ENCODE measurements at places on chromosomes 1 and 21.

DNA sequence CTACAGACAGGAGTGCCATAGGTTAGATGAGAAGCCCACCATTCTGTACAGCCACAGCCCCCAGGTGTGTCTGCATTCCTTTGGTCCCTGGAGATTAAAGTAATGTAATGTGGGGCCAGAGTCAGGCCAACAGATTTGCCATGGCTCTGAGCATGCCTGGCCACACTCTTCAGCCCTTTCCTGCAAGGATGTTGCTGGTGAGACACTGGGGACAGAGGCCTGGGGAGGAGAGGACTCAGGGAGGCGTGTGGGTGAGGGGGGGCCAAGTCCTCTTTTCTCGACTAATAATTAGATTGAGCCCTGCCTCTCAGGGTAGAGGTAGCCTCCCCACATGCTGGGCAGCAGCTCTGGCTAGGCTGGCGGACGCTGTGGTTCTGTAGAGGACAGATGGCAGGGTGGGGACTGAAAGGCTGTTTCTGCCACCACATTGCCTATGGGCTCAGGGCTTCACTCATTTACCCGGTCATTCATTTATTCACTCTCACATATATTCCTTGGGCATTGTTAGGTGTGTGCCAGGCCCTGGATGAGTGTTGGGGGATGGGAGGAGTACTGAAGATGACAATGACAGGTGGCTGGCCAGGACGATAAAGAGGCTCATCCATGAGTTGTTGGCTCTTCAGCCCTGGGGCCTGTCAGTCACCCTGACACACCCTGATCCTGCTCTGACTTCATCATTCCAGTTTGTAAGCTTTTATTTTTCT is 7.1 kb upstream of the PRCC start:
- DNase-seq = no peak

- DNase-seq = no peak
Measured at GRCh38 chr1:157478030-157478429, 74.3 kb downstream of the FCRL5 start.

DNA sequence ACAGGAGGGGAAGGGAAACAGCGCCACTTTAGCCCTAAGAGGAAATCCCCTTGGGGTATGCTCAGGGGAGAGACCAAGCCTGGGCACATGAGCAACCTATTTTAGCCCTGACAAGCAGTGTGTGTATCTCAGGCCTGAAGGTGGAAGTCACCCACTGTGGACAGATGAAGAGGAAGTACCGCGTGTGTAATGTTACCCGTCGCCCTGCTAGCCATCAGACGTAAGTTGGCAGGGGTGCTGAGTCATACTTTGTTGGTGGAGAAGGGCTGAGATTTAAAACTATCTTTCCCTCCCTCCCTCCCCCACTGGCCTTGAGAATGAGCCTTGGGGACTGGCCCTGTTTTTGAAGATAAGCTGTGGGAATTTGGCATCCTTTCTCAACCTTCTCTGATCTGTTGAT is 11.2 kb downstream of the AGO1 start:
- DNase-seq = no peak

GRCh38 chr1:238767321-238767720 is 619.0 kb upstream of the CHRM3 start:
- DNase-seq = no peak

- no peak for DNase-seq
Measured at GRCh38 chr1:83747853-83748482, 251.0 kb downstream of the TTLL7 start.

DNA sequence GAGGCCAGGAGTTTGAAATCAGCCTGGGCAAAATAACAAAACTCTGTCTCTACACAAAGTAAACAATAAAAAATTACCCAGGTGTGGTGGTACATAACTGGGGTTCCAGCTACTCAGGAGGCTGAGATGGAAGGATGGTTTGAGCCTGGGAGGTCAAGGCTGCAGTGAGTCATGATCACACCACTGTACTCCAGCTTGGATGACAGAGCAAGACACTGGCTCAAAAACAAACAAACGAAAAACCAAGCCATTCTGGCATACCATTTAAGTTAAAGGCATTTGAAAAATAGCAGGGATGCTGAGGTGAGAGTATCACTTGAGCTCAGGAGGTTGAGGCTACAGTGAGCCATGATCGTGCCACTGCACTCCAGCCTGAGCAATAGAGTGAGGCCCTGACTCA is 5.3 kb upstream of the ALDH9A1 start:
- no peak for DNase-seq

DNA sequence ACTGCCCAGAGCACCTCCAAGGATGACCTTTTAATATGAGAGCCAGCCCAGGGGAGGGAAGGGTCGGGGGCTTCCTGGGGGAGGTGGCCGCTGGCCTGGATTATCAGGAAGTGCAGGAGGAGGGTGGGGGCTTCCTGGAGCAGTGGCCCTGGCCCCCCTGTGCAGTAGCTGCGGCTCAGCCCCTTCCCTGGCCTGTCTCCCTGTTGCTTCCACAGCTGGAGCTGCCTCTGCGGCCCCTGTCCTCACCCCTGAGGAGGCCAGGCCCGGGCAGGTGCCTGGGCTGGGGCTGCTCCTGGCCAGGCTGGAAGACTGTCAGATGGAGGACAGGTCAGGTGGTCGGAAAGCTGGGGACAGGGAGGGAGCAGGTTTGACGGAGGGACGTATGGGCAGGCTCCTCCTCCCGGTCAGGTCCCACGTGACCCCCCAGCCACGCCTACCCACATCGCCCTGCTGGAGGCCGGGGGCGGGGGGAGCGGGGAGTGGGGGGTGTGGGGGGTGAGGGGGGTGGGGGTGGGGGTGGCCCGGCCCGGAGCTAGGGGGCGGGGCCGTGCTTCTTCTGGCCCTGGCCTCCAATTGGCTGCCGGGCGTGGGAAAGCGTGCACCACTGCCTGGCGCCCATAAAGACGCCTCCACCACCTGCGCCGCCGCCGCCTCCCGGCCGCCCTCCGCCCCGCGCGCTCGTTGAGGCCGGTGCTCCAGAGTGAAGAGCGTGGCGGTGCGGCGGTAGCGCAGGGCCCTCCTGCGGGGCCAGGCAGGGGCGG is 10.2 kb upstream of the TNFRSF14 start:
- peak; percentile 85 for DNase-seq

DNA sequence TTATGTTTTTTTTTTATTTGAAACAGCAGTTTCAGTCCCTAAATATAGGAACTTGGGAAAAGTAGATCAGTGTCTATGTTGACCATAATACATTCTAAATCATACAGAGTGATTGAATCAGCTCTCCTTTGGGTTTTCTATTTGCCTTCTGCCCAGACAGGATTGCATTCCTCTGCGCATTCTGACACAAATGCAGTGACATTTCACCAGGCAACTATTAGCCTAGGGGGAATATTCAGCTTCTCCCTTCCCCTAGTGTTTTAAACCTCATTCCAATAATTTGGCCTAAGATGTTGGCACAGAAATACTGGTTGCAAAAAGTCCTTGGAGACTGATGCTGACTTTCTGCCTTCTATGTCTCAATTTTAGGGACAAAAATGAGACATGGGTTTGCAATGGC is 172.8 kb downstream of the PTGER3 start:
- DNase-seq = no peak

DNA sequence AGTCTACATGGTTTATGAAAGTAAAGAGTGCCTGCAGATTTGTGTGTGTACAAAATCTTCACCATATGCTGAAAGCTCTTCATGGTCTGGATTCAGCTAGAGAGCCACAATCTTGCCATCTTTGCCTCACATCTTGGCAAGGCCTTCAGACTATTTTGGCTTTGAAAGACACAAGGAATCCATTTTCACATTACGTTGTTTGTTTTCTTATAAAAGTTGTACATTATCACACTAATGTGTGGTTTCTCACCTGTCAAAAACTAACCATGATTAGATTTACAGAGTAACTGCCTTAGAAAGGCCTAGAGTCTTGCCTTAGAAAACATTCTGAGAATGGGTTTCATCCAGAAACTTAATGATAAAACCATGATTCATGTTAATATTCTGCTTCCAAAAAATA is 494.6 kb downstream of the NEGR1 start:
- no peak for DNase-seq

- DNase-seq = no peak
Measured at GRCh38 chr1:245153552-245154428, 995 bp upstream of the KIF26B start.

DNA sequence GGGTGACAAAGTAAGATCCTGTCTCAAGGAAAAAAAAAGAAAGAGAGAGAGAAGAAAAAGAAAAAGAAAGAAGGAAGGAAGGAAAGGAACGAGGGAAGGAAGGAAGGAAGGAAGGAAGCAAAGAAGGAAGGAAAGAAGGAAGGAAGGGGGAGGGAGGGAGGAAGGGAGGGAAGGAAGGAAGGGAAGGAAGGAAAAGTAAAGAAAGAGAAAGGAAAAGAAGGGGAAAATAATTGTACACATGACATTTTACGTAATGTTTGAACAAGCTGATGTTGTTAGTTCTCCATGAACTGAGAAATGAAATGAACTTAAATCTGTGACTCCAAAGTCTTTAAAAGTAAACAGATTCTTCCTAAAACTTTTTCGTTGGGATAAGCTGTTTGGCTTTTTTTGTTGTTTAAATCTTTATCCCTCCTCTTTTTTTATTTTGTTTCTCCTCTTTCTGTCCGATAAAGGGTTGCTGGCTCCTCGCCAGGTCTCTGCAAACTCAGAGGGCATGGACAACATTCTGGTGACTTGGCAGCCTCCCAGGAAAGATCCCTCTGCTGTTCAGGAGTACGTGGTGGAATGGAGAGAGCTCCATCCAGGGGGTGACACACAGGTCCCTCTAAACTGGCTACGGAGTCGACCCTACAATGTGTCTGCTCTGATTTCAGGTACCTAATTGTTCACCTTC is 59.8 kb downstream of the IL12RB2 start:
- no peak for DNase-seq

GRCh38 chr1:240706150-240706935 is 94.4 kb upstream of the GREM2 start:
- no peak for DNase-seq

DNA sequence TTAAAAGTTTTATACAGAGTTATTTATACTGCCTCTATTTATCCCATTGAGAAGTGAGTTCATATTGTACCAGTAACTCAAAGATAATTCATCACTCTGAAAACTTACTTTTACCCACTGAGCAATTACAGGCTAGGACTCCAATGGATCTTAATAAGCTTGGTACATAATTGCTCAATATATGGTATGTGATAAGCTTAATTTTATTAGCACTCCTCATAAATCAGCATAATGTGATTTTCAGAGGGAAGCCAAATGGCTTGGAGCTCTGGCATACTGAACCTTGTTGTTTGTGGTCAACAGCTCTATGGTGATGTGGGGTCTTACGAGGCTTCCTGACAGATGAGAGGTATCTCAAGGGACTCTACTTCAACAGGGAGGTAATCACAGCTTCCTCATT is 26.3 kb downstream of the ADAM30 start:
- DNase-seq = no peak

GRCh38 chr1:219476116-219476515 is 136.8 kb downstream of the ZC3H11B start:
- DNase-seq = no peak

DNA sequence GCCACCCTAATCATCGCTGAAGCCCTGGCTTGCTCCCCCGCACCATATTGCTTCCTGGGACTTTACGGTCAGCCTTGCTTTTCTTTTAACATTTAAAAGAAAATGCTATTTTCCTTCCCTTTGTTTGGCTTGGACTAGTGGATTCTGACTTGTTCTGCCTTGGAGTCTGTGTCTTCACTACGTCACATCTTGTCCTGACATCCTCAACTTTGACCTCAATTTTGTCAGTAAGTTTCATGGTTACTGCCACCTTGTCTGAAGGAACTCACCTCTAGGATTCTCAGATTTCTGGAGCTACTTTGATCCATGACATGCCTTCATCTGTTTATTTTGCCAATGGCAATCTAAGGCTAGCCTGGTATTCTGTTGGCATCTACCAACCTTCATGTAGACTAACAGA is 4.3 kb downstream of the RNASEL start:
- DNase-seq = no peak

GRCh38 chr1:56617141-56617540 is 28.0 kb upstream of the PRKAA2 start:
- no peak for DNase-seq

DNA sequence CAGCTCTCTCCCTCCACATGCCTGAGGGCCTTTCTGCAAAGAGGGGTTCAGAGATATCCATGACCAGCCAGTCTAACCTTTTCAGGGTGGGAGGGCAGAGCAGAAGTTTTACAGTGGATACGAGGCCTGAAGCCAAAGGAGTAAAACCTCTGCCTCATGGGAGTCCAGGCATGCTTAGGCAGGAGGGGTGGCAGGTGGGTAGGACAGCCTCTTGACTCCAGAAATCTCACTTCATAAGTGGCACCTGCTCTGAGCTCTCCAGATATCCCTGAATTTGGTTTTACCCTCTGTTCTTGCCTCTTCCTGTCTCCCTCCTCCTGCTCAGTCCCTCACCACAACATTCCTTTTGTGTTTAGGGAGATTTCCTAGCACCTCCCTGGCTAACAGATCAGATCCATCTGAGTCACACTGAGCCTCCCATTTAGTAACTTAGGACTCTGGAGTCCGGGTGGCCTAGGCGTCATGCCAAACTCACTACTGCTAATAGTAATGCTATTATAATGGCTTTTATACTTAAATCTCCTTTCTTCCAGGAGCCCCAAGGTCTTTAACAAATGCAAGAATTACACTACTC is 201.0 kb downstream of the HS2ST1 start:
- no peak for DNase-seq

DNA sequence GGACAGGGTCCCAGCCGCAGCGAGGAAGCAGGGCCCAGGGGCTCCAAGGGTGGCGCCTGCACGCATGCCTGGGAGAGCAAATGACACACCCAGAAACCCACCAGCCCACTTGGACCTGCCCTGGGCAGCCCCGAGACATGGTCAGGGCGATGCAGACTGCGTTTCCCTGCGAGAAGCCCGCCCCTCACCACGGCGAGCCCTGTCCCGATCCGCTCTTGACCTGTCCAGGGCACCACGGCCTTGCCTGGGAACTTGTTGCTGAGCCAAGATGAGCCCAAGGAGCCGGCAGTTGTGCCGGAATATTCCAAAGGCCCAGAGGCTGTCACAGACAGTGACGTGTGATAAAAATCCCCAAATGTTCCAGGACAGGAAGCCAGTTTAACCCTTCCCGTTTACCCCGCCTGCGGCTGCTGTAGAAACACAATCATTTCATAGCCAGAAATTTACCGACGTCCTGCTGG is 78.1 kb downstream of the SIK1 start:
- DNase-seq = no peak

DNA sequence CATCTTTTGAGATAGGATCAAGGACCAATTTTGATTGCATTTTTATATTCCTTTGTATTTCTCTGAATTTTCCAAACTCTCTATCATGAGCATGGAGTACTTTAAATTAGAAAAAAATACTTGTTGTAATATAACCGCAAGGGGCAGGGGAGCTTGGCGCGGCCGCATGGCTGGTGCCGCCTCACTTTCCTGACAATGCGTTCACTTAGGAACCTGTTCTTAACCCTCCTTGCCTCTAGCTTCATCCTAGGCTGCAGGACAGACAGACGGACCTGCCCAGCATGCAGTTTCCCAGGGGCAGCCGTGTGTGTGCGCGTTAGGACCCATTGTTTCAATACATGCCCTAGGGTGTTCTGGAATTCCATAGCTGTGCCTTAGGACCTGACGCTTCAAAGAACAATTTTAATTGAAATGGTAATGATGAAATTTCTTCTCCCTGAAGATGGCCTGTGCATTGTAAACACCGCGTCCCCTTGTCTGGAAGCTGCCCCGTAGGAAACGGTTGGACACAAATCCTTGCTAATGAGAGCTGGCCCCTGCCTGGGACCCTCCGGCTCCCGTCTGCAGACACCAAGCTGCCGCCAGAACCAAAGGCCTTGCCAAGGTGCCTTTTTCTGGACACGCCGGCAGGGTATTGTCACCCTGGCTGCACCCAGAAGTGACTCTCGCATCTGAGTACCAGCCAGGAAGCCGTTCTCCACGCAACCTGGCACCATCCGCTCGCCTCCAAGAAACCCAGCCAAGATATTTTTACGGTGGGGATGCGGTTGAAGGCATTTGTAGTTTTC is 466.4 kb downstream of the NPHP4 start:
- no peak for DNase-seq

Measured in stimulated activated CD4-positive, alpha-beta T cell treated with anti-CD3 and anti-CD28 coated beads, Interleukin-1b, Interleukin-23, amount 100 ng/mL, for 48 hours (primary cell).